ENCODE measurements at places on chromosomes 16 and 17.

- no peak for DNase-seq
These were observed 159.9 kb upstream of the EEF2KMT start for GRCh38 chr16:5257462-5257861.

DNA sequence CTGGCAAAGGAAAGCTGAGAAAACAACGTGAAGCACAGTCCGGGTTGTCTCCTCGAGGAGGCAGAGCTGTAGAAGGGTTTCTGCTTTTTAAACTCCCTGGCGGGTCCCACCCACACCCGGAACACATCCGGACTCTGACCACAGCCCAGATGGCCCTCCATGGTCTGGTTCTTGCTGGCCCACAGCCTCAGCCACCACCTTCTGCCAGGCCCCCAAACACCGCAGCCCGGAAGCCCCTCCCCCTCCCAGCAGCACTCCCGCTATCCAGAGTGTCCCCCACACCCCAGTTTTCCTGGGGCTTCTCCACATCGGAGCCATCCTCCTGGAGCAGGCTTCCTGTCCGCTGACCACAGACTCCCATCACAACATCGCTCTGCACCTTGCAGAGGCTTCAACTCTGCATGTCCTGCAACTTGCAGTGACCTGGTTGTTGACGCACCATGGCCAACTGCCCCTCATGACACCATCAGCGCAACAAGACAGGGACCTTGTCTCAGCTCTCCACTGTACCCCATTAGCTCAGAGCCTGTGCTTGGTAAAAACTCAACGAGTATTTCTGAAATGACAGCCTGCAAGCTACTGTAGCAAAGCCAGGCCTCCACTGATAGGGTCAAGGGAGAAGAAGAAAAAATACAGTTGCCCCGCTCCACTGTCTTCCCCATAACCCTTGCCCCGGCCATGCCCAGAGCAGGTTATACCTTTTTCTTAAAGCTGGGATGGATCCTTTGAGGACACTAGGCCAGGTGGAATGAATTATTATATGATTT lies 129.8 kb downstream of the C16orf78 start:
- no peak for DNase-seq

GRCh38 chr17:33522623-33523022 lies 229.5 kb upstream of the ASIC2 start:
- DNase-seq = no peak

DNA sequence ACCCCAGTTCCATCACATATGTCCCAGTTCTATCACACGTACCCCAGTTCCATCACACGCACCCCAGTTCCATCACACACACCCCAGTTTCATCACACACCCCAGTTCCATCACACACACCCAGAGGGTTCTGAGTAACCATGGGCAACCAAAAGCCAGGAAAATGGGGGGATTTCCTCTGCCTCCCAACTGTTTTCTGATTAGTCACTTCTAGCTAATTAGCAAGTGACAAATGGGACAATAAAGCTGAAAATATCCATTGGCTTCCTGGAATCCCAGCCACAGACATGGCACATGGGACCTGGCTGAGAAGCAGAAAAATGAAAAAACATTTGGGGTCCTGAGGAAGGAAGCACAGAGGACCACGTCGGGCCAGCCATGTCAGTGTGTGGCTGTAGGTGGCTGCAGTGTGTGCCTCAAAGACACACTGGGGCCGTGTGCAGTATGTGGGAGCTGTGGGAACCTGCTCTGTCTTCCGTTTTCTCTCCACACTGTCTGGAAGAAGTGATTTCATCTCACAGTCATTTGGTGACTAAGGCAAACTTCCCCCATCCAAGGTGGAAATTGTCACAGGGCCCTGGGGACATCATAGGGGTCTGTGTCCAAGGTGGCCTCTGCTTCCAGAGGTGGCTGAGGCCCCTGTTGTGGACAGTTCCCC lies 106.7 kb downstream of the CMIP start:
- no peak for DNase-seq

DNA sequence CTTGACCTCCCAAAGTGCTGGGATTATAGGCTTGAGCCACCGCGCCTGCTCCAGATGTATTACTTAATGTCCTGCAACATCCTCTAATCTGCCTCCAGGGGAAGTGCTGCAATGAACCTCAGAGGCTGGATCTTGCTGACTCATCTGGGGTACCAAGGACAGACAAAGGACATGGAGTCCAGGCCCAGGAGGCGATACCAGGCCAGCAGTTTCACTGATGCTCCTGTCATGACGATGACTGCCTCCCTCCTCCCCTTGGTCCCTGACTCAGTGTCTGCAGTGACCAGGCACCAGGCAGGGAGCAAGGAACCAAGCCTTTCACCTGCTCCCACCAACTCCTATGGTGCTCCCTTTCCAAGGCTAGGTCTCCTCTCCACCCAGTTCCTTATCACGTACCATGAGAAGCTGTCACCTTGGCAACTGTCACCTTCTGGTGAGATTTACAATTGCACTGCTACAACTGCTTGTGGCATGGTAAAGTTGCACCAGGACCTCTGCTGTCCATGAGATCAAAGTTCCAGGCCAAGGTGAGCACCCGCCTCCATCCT lies 21.6 kb upstream of the PHOSPHO1 start:
- DNase-seq = no peak

DNA sequence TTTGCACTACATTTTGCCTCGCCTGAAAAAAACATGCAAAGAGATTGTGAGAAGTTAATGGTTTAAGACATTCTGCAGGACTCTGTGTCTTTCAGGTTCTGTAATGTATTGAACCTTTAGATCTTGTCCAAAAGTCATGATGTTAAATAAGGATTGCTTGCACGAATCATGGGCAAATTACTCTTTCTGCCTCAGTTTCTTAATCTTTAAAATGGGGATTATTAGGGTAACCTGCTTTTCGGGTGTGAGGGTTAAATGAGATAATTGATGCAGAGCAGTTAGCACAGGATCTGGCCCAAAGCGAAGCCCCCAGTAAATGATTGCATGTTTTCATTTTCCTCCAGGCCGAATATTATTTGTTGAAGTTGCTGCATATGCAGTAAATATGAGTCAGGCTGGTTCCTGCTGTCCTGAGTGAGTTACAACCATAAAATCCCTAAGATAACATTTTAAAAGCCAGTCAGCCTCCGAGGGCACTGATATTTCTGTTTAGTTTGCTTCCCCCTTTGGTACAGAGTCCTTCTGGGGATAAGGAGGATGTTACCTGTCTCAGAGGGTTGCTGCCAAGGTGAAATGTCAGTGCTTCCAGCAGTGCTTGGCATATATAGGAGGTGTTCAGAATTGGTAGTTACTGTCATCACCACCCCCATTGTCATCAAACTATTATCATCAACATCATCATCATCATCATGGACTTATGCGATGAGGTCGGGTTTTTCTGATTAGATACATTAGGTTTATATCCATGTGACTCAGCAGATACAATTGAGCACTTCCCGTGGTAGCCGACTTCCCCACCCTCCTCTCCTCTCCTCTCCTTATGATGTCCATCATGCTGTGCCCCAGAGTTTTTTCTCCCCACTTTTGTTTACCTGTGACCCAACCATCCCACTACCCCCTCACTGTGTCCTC lies 20.6 kb upstream of the ARHGAP17 start:
- no peak for DNase-seq

DNA sequence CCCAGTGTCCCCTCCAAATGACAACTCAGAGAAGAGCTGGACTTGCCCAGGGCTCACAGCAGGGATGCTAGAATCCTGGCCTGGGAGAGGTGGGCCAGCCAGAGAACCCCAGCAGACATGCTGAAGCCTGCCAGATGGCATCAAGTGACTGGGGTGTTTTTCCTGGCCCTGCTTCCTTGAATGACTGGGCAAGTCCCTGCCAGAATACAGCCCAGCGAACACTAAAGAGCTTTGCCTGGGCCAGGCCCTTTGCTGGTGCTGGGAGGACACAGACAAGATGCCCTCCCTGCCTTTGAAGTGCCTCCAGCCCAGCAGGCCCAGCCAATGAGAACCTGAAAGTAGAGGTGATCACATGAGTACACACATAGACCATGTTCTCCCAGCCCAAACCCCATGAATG lies 11.5 kb downstream of the ZNF319 start:
- no peak for DNase-seq

DNA sequence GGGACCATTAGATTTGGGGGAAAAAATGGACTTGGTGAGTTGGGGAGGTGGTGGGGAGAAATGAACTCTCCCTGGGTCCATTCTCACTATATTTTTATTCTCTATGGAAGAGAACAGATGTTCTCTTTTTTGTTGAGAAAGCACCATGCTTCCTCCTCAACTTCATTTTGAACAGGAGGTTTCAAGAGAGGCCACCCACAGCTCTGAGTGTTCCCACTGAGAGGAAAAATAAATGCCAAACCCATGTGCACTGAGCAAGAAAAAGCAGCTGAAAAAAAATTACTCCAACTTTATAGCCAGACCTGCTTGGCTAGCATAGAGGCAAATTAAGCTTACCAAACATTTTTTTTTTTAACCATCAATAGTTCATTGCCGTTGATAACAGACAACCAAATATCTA lies 883.6 kb downstream of the KCNJ2 start:
- no peak for DNase-seq

DNA sequence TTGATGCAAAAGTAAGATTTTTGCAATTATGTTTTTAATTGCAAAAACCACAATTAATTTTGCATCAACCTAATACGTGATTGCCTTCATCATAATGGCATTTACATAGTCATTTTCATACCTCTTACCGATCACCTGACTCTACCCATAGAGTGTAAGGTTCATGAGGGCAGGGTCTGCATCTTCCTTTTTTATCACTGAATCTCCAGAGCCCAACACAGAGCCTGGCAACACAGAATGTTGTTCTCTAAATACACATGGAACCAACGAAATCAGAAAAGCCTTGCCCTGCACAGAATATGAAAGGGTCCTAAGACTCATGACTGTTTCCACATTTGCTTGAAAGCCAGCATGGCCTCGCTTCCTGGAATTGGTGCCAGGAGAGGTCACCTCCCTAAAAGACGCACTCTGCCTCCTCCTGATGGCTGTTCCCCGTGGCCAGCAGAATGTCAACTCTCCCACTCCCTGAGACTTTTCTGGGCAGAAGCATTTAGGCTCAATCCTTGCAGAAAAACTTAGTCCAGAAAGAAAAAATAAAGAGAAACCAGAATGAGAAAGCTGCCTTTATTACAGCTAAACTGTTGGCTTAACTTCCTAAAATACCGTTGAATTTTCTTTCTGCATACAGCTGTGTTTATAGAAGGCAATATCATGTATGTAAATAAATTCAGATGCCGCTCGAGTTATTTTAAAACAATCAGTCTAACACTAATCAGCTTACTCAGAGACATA lies 327.8 kb upstream of the MAF start:
- no peak for DNase-seq

DNA sequence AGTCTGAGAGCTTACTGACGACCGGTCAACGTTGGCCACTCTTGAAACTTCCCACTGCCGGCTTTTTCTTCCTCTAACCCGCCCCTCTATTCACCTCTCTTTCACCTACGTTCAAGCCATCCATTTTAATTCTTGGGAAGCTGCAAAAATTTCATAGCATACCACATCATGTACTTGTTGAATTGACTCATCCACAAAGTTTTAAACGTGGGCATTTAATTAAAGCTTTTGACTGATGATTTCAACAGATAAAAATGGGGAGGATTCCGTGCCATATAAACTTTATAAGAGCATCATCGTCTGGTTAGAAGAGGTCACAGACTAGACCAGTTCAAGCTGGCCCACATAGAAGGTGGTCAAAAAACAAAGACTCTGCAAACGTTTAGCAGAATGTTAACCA lies 22.5 kb downstream of the VPS53 start:
- DNase-seq = peak; percentile 89

DNA sequence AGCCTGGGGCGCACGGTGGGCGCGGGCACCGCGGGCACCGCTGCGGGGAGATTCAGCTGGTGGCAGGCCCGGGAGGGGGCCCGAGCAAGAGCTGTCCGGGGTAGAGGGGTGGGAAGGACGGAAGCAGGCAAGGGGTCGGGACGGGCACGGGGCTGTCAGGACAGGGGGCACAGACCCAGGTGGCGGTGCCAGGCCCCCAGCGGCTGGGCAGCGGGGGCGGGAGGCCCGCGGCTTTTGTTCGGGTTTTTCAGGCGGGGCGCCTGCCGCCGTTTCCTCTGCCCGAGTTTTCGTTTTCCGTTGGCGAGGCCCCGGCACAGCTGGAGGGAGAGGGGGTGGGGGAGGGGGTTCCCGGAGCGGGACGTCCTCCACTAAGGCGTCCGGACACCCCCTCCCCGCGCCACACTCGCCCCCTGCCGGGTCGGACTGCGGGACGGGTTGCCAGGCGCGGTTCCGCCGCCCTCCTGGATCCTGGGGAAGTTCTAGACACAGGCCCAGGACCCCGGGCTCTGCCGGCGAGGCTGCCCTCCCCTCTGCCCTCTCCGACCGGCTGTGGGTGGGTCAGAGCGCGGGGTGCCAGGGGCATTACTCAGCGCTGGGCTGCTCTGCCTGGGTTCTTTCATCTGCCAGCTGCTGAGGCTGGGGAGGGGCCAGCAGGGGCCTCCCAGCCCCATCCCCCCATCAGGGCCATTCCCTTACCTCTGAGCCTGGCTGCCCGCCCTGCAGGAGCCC lies 543 bp downstream of the ARHGAP23 start:
- no peak for DNase-seq

DNA sequence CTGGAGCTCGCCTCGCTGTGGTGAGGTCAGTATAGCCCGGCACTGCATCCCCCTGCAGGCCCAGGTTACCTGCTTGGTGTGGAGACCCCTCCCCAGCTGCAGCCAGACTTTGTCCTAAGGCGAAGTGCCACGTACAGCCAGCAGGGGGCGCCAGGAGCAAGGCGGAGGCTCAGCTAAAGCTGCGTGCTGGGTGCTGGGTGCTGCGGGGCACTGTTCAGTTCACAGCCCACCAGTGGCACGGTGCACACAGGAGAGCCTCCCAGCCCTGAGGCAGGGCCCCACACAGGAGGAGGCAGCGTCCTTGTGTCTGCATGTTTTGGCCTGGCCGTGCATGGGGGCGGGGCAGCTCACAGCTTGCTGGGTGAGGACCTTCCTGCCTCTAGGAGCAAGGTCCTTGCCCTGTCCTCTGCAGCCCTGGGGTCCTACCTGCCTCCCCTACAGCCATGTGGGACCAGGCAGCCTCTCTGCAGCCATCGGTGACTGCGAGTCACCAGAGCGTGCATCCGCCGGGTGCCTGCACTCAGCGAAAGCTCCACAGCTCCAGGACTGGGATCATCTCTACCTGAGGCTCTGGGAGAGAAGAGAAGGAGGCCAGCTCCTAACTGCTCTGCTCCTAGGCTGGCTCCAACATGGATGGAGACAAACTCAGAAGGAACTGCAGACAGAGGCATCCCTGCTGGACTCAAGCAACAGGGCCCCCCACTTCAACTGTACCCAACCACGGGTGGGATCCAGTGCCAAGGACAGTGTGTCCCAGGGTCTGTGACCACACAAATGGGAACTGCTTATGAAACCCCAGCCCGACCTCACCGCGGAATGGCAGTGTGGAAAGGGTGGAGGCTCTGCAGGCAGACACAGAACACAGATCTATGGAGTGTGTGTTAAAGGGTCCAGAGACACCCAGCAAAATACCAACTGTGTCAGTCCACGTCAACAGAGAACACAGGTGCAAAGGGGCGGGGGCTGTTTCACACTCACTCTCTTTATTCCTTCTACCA lies 19.0 kb downstream of the SLC7A5 start:
- no peak for DNase-seq

All from AG09309 (cell line).